ENCODE measurements at places on chromosomes 13 and 19.
A peak's percentile ranks its signal among the peaks of the same experiment; 100 is the strongest.

GRCh38 chr19:58033741-58034476 is at the start of gene ZSCAN1:
ZSCAN1 (plus strand) TSS chr19:58034025; CDS start chr19:58037837, 3,812 bp downstream.
- DNase-seq, result peak; percentile 94

DNA sequence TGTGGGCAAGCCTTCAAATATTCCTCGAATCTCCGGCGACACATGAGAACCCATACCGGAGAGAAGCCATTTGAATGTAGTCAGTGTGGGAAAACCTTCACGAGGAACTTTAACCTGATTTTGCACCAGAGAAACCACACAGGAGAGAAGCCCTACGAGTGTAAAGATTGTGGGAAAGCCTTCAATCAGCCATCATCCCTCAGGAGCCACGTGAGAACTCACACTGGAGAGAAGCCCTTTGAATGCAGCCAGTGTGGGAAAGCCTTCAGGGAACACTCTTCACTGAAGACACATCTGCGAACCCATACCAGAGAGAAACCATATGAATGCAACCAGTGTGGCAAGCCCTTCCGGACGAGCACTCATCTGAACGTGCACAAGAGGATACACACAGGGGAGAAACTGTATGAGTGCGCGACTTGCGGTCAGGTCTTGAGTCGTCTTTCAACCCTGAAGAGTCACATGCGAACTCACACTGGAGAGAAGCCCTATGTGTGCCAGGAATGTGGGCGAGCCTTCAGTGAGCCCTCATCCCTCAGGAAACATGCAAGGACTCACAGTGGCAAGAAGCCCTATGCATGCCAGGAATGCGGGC is 28.8 kb downstream of the ZNF333 start:
- DNase-seq, result no peak

GRCh38 chr19:45682117-45682516 is 9.6 kb downstream of the SNRPD2 start:
- DNase-seq, result no peak

GRCh38 chr13:28423010-28423409 is 71.9 kb downstream of the FLT1 start:
- DNase-seq, result no peak

DNA sequence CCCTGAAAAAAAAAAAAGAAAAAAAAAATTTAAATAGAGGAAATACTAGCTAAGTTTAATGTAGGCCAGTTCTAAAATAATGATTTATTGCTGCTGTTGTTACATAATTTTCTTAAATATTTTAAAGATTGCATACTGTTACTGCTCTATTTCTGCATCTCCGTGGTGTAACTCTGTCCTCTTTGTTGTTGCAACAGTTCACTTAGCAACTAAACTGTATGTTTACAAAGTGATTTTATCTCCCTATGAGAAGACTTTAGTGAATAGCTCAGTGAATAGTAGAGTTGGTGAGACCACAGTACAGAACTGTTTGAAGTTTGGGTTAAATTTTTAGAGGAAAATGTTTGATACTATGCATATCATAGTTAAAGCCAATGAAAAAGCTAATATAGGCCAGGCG is 19.4 kb downstream of the BRCA2 start:
- DNase-seq, result no peak

GRCh38 chr19:23254141-23254910 is 4.1 kb upstream of the ZNF724 start:
- no peak for DNase-seq

- DNase-seq, result no peak
Observed at GRCh38 chr19:13996928-13997630, 9.0 kb downstream of the RFX1 start.

- no peak for DNase-seq
Observed at GRCh38 chr13:60169239-60170031, 5.7 kb upstream of the DIAPH3 start.

Data from renal cortex interstitium (tissue), 15 donors.